Neuronal stem cell (in vitro differentiated cells): ENCODE measurements at places on chromosomes 4 and X.

DNA sequence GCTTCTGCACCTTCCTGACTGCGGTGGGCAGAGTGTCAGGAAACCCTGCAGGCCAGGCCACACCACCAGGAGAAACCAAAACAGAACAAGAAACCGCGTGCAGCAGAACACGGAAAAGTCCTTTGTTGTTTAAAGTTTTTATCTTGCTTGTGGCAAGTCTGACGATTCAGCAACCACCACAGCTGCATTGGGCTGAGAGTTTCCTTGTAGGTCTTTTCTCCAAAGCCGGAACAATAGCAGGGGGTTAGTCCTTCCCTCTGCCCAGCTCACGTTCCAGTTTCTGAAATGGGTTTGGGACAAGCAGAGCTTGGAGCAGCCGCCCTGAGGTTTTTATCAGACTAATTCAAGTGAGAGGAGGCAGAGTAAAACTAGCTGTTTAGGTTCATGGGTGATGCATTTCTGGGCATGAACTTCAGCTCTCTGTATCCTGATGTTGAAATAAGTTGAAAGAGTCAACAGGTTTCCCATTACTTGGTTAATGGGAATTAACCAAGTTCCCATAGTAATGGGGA is 216.9 kb downstream of the PTTG2 start:
- DNase-seq: no peak

DNA sequence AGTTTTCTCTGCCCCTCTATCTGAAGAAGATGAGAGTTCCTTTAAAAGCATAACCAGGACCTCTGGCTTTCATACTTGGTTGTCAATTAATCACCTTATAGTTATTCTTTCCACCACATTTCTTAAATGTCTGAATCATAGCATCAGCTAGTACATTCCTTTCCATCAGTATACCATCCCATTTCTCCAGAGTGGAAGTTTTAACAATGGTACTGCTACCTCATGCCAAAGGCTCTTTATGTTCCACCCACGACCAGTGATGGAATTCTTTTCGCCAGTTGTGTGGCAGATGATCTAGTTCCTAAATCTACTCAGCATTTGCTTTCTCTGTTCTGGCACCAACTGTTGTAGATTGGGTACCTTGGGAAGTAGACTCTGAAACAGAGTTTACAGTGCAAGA is 379.8 kb downstream of the ZNF674 start:
- DNase-seq: no peak

GRCh38 chr4:163758032-163758431 is 263.5 kb downstream of the TMA16 start:
- no peak for DNase-seq

DNA sequence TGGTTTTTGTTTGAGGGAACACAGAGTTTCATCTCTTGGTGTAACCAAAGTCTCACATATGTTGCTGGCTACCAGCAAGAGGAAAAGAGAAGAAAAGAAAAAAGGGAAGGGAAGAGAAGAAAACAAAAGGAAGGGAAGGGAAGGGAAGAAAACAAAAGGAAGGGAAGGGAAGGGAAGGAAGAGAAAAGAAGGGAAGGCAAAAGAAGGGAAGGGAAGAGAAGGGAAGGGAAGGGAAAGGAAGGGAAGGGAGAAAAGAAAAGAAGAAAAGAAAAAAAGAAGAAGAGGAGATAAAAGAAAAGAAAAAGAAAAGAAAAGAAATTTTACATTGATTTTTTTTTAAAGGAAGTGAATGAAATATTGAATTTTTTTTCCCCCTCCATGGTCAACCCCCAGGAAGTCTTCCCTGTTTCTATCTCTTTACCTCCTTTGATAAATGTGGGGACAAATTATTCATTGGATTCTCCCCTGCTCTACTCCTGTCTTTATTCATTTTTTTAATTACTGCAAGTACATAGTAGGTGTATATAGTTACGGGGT is 228.0 kb downstream of the SHOX start:
- no peak for DNase-seq

GRCh38 chr4:7108660-7109059 is 40.8 kb upstream of the GRPEL1 start:
- no peak for DNase-seq

GRCh38 chr4:10622728-10623127 is 61.8 kb downstream of the CLNK start:
- no peak for DNase-seq

- no peak for DNase-seq
These were observed 88.5 kb downstream of the FAM193A start for GRCh38 chr4:2624782-2625530.

- no peak for DNase-seq
These were observed 183.7 kb upstream of the BCOR start for GRCh38 chrX:40281336-40282005.

DNA sequence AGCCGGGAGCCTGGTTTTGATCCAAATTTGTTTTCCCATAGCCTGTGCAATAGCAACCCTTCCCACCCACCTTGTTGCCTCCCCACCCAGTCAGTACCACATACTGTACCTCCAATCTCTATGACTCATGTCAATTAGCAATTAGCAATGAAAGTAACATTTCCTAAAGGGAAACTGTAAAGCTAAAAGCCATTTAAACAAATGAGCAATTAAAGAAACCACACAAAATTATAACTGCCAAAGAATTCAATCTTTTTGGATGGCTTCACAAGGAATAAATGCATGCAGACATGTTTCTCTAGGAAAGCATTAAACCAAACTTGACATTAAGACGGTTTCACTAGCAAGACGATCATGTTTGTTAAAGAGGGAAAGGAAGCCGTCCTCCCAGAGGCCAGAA is 169.0 kb upstream of the MAP3K15 start:
- DNase-seq: no peak

DNA sequence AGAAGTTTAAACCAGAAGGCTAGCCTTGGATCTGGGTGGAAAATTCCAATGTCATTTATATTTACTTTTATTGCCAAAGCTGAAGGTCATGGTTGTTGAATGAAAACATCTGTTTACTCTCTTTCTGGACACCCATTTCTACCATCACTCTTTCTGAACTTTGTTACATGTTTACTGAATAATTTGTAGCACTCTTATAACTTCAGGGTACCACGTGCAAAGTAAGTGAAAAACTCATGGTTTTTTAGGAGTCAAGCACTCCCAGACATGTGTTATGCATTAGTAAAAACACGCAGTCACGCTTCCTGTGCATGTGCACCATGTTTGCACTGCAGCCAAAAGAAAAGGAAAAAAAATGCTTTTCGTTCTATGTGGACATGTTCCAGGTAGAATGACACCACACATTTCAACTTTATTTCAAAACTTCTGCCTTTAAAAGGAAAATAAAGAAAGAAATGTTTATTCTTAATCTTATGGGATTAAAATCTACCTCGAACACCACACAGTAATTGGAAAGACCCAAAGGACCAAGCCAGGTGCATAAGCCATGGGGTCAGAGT is 31.4 kb upstream of the ADH1C start:
- no peak for DNase-seq

- DNase-seq: no peak
These were observed 118.3 kb downstream of the RELL1 start for GRCh38 chr4:37567836-37568235.

DNA sequence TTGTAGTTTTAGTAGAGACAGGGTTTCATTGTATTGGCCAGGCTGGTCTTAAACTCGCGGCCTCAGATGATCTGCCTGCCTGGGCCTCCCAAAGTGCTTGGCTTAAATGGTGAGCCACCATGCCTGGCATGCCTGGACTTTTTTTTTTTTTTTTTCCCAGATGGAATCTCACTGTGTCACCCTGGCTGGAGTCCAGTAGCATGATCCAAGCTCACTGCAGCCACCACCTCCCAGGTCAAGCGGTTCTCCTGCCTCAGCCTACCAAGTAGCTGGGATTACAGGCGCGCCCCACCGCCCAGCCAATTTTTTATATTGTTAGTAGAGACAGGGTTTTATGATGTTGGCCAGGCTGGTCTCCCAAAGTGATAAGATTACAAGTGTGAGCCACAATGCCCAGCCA is 8.4 kb downstream of the UBE2K start:
- no peak for DNase-seq

GRCh38 chrX:95218976-95219375 is 1465.7 kb upstream of the DIAPH2 start:
- no peak for DNase-seq

- DNase-seq: no peak
These were observed 104.3 kb upstream of the IGSF1 start for GRCh38 chrX:131393426-131393825.

DNA sequence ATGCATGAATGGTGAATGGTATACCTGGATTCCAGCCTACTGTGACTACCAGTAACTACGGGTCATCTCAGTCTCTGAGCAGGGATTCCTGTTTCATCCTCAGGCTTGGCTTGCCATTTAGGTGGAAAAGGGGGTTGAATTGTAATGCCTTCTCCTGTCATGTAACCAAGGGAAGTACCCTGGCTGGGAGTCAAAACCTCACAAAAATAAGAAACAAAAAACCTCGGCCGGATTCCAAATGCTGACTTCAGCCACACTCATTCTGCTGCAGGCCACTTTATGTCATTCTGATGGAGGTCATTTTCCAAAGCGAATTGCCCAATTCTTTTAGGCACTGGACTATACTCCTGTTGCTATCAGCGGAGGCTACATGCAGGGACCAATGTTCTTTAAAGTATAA is 324.7 kb downstream of the LDB2 start:
- no peak for DNase-seq

DNA sequence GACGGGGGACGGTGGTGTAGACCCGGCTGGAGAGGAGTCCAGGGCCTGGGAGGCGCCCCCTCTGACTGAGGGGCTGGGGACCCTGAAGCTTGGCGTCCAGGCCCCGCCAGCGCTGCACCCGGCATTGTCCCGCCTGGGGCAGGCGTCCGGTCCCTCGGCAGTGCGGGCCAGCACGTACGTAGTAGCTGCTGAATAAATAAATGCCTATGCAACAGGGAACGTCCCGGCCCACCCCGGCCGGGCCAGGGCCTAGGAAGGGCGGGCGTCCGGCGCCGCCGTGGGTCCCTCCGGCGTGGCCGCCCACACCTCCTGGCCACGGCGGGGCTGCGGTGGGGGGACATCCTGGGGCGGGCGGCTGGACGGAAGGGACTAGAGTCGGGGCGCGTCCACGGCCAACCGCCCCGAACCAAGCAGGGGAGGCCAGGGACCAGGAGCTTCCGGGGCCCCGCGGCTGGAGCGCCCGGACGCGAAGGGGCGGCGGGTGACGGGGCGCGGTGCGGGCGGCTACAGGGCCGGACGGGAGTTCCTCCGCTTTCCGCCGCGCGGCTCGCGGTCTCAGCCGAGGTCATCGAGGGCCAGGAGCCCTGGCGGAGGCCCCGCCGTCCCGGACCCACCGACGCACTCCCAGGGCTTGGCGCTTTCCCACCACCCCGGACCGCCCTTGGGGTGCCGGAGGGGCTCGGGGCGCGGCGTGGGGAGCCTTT is 886 bp upstream of the WWC2 start:
- DNase-seq: peak; percentile 35

DNA sequence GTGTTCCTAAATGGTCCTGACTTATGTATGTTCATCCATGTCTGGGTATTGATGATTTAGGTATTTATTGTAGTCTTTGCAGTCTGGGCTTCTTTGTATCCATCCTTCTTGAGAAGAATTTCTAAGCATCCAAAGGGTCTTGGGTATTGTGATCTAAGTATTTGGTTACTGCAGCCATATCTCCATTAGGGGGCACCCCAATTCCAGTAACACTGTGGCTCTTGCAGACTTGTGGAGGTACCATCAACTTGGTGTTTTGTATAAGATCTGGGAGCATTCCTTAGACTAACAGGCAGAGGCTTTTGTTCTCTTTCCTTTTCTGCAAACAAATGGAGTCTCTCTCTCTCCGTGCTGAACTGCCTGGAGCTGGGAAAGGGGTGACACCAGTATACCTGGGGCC is 113.7 kb upstream of the NEXMIF start:
- no peak for DNase-seq

DNA sequence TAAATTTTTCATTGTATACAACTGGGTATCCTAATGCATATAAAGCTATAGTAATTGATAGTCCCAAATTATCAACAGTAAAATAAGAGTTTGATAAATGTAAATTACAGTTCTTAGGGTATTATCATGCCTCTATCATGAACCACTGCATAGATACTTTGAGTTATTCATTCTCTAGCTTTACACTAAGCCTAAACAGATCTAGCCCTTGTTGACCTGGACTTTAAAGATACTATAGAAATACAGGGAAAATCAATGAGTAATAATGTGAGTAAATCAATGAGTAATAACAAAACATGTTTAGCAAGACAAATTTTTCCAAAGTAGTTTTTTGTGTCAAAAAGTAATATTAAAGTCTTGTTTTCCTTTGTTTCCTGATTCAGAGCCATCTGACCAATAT is 228.4 kb downstream of the SCFD2 start:
- no peak for DNase-seq

DNA sequence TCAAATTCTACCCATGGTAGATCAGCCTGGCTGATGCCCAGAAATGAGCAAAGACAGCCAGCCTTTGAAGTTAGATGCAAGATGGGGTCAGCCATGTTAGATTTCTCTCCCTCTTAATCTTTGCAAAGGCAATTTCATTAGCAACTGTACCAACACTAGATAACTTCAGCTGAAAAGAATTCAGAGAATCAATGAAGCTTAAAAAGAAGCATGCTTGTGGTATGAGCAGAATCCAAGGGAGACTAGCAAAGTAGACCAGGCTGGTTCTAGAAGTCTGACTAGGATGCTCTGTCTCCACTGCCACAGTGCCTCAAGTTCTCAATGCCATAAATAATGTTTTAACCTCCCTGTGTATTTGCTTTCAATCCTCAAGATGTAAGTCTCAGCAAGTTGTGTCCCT is 247.3 kb downstream of the SLC7A11 start:
- DNase-seq: no peak

DNA sequence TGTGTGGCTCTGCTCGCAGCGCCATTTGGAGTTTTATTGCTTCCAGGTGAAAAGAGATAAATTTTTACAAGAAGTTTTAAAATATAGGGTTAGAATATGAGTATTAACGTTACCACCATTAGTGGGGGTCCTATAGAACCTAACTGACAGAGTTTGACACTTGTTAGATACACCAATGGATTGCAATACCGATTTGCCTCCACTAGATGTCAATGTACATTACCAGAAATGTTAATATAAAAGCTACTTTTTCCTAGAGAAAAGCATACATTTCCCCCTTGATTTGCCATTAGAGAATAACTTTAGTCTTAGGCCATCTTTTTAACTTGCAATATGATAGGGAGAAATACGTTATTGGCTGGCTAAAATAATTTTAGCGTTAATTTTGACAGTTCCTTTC is 108.4 kb downstream of the LINC00632 start:
- no peak for DNase-seq

DNA sequence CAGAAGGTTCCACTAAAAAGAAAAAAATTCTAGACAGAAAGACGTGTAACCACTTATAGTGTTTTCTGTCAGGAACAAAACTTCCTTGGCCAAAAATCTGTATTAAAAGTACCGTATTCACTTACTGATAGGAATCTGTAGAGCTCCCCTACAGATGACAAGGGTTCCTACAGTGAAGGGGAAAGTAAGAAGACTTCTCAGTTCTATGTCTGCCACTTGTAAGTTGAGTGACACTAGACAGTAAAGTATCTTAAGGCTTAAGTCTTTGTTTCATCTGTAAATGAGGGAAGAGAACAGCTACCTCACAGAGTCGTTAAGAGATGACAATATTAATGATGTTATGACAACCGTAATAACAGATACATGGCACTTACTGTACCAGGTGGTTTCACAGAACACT is 3.3 kb downstream of the COQ2 start:
- DNase-seq: no peak

- no peak for DNase-seq
These were observed 110.3 kb downstream of the HMX1 start for GRCh38 chr4:8761167-8761823.
